CD4-positive, alpha-beta T cell treated with Interleukin-1 beta for 1 hour (primary cell): ENCODE measurements at places on chromosomes 12 and 14.

GRCh38 chr12:67942724-67943123 is 46.5 kb upstream of the IFNG-AS1 start:
- no peak for DNase-seq

DNA sequence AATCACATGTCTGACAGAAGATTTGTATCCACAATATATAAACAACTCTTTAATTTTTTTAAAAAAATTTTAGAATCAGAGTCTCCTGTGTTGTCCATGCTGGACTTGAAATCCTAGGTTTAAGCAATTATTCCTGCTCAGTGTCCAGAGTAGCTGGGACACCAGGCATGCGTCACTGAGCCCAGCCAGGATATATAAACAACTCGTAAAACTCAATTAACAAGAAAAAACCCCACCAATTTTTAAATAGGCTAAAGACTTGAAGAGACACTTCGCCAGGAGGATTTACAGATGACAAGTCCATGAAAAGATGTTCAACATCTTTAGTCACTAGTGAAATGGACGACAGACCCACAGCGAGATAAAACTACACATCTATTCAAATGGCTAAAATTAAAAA is 2.0 kb upstream of the SCN8A start:
- DNase-seq: no peak

DNA sequence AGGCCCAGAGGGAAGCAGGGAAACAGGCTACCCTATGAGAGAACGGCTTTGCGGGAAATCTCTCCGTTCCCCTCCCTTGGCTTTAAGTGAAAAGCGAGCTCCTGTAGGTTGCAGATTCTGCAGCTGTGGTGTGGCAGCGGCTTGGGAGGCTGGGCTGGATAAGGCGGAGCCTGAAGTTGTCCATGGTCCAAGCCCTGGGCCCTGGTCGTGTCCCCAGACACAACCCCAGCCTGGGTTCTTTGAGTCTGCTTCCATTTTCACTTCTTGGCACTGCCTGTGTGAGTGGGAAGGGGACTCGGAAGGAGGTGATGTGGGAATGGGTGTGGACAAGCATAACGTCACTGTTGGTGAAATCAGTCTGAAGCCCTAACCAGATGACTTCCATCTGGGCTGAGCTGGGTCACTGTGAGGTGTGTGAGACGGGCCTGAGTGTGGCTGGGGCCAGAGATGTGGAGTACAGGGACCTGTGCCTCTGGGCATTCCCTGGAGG is 43.0 kb upstream of the CTDSP2 start:
- DNase-seq: no peak

DNA sequence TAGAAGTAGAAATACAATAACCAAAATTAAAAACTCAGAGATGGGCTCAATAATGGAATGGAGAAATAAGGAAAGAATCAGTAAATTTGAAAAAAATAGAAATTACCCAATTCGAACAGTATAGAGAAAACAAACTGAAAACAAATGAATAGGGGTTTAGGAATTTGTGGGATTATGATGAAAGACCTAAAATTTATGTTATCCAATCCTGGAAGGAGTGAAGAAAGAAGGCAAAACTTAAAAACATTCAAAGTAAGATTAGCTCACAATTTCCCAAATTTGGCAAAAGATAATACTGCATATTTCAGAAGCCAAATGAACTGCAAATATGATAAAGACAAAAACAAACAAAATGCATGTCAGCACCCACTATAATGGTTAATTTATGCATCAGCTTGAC is 177.1 kb downstream of the CCDC91 start:
- DNase-seq: no peak

DNA sequence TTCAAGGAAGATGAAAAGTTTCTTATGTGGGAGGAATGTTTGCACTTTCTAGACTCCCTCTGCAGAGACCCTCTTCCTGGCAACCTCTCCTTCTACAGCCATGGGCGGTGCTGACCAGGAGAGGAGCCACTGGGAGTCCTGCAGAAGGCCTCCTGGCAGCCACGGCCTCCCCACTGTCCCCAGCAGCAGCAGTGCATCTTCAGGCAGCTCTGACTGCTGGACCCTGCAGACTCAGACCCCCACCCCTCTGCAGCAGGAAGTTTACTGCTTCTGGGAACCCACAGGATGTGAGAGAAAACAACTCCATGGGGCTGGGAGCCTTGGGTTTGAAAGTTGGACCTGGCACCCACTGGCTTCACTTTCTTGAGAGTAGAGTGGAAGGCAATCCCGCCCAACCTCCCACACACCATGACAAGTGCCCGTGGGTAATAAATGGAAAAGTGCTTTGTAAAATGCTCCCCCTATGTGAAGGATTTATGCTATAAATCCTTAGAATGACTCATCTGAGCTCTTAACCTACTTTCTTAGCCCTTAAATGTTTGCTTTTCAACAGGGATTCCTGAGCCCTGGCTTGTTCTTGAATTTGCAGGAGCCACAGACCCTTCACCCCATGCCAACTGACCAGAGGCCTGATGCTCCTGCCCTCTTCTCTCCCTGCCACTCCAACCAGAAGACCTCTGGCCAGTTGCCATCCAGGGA is 37.5 kb upstream of the DDX11 start:
- DNase-seq: no peak

GRCh38 chr14:35140718-35141581 is 18.6 kb downstream of the PRORP start:
- no peak for DNase-seq

GRCh38 chr14:33335366-33335765 is 396.7 kb downstream of the NPAS3 start:
- DNase-seq: no peak

DNA sequence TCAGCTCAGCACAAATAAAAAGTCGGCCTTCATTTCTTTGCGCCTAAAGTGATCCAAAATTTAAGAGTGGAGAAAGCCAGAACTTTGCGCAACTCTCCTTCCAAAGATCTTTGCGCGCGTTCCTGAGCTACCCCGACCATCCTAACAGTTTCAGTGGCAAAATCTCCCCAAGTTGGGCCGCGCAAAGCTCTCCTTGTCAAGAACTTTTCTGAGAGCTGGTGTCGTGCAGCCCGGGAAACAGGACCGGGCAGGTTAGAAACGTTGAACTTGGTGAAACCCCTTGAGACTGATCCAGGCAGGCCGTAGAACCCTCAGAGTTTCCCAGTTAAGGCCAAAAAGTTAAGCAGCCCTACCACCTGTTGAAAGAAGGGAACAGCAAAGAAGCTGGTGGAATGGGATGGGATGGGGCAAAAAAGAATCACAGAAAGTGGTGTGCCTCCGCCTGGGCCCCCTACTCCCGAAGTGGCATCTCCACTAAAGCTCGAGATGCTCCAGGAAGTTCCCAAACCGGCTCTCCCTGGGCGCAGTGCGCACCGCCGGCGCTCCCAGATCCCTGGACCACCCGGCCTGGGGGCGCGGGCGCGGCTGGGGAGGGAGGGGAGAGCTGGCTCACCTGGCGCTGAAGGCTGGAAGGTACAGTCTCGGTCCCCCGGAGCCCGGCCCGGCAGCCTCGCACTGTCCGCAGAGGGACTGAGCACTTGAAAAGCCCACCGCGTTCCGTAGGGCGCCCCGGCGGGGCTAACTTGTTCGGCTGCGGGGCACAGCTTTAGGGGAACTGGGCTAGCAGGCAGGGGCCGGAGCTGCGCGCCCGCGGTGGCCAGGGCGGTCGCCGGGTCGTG is 768 bp downstream of the DBX2 start:
- DNase-seq: no peak

DNA sequence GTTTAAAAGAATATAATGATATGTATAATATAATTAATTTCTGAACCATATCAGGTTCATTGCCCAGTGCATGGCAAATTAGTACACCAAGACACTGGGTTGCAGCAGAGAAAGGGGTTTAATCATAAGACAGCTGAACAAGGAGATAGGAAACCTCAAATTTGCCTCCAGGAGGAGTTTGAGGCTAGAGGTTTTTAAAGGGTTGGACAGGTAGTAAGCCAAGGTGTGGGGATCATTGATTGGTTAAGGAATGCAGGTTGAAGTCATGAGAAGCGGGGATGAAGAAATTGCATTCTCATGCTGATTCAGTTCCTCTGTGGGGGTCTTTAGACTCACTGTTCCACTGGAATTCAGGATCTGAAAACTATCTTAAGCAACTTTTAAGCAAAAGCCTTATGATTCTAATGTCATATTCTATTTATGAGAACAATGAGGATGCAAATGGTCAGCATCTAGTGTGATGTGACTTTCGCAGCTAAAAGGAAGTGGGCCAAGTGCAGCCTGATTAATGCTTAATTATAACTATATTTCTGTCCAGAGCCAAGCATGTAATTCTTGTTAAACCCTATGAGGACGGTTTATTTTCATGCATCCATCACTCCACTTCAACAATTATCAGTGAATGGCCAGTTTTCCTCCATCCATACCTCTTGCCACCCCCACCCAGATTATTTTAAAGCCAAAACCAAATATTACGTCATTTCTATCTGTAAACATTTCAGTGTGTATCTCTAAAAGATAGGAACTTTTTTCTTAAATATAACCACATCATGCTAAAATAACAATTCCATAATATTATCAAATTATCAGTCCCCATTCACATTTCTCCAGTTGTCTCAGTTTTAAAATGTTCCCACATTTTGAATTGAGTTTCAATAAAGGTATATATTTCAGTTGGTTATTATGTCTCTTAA is 14.9 kb downstream of the RNF212B start:
- no peak for DNase-seq

DNA sequence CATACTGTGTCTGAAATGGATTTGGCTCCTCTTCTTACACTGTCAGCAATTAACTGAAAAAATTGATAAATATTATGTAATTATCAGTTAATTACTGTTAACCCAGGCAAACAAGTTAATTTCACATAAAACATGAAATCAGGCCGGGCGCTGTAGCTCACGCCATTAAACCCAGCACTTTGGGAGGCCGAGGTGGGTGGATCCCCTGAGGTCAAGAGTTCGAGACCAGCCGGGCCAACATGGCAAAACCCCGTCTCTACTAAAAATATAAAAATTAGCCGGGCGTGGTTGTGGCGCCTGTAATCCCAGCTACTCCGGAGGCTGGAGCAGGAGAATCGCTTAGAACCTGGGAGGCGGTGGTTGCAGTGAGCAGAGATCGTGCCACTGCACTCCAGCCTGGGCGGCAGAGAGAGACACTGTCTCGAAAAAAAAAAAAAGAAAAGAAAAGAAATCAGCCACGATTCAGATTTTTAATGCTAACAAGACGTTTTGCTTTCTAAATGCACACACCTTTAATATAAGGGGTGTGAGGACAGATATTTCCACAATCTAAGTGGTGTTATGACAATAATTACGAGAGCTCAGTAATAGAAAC is 473 bp upstream of the TMEM19 start:
- DNase-seq: no peak

DNA sequence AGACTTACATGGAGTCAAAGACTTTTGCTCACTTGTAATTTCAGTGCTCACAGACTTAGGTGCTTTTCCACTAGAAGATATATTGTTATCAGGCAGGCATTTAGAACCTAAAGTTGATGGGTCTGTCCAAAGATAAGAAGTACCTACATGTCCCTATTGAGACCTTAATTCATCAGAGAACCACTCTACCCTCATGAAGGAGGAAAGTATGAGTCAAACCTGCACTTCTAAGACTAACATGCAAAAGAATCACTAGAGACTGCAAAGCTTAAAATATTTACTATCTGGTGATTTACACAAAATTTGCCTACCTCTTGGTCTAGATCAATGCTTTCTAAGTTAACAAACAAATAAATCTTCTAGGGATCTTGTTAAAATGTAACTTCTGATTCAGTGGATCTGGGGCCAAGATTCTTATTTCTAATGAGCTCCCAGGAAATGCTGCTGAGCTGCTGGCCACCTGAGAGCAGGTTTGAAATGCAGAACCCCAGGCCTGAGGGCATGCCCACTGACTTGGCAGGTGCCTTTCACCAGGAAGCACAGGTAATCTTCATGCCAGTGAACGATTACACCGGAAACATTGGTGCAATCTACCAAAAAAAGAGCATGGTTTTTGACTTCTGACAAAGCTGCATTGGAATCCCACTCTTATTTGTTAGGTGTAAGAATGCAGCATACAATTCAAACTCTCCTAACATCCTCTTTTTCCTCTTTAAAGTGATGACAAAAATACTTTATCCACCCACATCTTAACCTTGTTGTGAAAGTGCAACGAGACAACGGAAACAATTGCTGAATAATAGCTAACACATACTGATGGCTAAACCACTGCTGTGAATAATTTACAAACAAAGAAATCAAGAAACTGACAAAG is 214.2 kb downstream of the ADAMTS20 start:
- no peak for DNase-seq

GRCh38 chr14:103735022-103735421 is 19.4 kb downstream of the ZFYVE21 start:
- DNase-seq: no peak

- no peak for DNase-seq
Measured at GRCh38 chr12:45182511-45182910, 33.4 kb upstream of the ANO6 start.

- no peak for DNase-seq
Measured at GRCh38 chr12:12996209-12996608, 3.9 kb downstream of the HEBP1 start.

DNA sequence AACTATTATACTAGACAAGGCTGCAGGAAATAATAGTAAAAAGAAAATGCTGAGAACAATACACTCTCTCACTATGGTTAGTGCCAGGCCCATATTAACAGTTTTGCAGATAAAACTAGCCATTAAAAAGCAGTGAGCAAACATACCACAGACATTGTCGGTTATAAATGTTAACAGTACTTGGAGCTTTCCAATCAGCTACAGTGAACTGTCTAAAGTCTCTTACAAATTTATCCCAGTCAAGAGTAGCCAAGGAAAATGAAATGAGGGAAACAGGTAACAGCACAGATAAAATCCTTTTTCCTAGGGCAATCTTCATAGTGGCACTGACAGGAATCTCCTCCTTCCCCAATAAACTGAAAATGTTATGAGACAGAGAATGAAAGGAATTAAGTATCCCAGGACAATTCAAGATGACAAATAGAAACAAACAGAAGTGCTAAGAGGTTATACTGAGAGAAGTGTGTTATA is 30.8 kb downstream of the PAWR start:
- DNase-seq: no peak

GRCh38 chr12:3122841-3123678 is 45.9 kb downstream of the TSPAN9 start:
- no peak for DNase-seq

DNA sequence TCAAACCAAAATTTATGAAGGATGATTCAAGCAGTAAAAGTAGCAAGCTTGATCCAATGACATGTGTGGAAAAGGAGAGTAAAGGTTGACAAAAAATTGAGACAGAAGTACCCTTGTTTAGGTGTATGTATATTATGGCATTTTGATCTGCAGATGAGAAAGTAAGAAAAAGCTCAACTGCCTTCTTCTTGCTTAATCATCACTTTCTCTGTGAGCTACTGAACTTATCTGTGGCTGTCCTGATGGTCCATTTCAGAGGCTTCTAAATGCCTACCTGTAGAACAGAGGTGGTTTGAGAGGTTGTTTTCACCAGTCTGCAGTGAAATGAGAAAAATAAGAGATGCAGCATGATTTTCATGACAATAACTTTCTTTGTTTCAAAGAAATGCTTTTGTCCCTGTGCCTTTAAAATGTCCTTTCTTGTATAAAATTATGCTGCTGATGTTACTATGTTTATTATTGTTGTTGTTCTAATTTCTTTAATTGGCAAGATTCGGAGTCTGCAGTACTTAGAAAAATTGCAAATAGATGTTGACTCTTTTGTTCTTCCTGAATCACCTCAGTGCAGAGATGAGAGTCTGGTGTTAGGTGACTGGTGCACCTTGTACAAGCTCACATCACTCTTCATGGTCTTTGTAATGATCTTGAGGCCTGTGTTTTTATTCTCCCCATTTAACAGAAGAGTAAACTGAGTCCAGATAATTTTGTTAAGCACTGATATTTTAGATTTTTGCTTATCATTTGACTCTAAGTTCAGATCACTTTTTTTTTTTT is 821.9 kb downstream of the VRK1 start:
- DNase-seq: no peak
